ENCODE measurements at places on chromosomes 11 and 22.

GRCh38 chr11:35146074-35146521, 7.1 kb downstream of the CD44 start:
- no peak for DNase-seq

GRCh38 chr11:66728693-66729385, at the start of gene SPTBN2:
Gene SPTBN2 (minus strand): TSS chr11:66729216. CDS start chr11:66721240, 7,976 bp downstream.
- DNase-seq: no peak

DNA sequence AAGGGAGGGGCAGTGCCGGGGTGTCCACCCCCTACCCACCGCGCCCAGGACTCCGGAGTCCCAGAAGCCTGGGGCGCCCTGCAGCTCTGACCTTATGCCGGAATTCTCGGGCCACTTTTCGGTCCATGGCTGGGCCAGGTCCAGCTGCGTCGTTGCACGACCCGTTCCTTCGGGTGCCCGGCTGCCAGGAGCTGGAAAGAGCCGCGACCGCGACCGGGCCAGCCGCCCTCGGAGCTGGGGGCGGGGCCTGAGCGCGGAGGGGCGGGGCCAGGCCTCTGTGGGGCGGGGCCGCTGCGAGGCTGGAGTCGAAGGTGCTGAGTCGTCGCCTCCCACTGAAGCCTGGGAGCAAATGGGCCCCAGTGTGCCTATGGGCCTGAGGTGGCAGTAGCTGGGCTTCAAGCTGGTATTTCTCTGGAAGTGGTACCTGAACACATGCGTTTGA, at the start of gene USH1C:
Gene USH1C, minus strand, starts transcription at position 236 of the 442 bp plus-strand sequence. Its CDS starts 109 bp downstream, at position 127.
- DNase-seq: no peak

DNA sequence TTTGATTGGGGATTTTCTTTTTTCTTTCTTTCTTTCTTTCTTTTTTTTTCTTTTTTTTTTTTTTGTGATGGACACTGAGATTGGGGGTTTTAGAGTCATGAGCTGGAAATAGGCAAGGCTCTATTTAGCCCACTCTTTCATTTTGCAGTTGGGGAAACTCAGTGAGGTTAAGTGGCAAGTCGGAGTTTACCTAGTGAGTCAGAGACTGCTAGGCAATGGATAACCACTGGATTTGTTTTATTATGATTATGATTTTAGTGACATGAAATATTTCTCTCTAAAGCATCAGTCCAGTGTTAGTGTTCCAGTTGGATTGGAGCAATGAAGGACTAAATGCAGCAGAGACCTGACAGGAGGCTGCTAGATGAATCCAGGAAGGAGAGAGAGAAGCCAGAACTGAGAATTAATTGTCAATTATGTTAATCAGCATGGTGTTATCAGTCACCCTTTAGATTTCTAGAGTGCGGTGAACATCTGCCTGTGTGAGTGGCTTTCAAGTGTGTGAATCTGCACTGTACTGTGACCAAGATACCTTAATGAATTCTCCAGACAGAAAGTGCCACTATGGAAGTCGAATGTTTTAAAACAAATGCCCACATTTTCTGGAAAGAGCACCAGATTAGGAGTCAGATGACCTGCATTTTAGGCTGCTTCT, 10.9 kb downstream of the BMAL1 start:
- DNase-seq: no peak

DNA sequence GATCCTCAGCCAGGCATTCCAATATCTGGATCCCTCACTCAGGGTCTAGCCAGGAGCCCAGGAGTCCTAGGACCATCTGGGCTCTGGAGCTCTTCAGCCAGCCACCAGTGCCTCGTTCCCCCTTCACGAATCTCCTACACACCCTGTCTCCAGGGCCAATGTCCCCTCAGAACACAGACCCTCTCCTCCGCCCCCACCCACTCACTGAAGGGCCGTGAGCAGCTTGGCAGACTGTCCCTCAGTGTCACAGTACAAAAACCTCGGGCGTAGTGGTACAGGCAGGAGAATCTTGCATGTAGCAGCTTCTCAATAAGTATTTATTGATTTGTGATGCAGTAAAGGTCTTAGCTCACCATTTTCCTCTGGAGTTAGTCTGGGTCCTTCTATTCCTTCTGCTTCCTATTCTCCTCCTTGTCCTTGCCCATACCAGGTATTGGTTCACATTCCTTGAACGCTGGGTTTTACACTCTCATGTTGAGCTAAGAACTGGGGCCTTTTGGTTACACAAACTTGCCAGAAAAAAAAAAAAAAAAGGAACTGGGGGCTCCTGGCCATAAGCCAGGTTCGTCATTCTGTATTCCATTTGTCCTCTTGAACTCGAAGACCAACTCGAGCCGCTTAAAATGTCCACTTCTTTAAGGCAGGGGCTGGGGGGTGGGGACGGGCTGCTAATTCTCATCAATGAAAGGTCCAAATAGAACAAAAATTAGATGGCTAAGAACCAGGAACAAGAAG, 2.3 kb downstream of the CXCR5 start:
- DNase-seq: no peak

Data from cortex of kidney (tissue), 1 donor.